ENCODE measurements at places on chromosomes 11 and 22.

- DNase-seq = no peak
These were observed 7.7 kb upstream of the TMEM9B start for GRCh38 chr11:8971924-8972316.

DNA sequence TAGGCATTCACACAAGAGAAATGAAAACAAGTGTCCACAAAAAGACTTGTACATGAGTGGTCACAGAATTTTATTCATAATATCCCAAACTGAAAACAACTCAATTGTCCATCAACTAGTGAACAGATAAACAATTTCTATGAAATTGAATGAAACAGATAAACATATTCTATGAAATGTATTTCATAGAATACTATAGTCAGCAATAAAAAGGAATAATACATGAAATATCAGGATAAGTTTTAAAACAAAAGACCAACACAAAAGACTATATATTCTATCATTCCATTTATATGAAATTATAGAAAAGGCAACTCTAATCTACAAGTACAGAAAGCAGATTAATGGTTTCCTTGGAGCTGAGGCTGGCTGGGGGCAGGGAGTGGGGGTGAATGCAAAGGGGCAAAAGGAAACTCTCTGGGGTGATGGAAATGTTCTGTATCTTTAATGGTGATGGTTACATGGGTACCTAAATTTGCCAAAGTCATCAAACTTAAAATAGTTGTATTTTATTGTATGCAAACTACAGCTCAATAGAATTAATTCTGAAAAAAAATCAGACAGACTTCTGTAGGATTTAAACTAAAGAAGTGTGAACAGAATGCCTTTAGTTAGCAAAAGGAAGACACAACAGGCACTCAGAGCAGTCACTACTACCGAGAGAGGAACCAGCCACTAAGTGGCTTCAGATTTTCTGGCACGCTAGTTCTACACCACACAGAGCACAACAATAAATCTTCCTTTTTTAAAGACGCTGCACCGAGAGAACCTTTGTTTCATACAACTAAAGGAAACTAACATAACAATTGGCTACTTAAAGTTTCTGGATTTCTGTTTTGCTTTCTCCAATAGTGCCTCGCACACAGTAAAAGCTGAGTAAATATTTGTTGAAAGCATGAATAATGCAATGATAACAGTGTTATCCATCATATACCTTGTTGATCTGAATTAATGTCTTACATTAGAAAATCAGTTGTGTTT lies 15.4 kb downstream of the CCDC34 start:
- no peak for DNase-seq

- no peak for DNase-seq
These were observed 94.8 kb upstream of the RTL6 start for GRCh38 chr22:44592824-44593148.

- no peak for DNase-seq
These were observed 682.6 kb downstream of the KCNA4 start for GRCh38 chr11:29333993-29334775.

- no peak for DNase-seq
These were observed 3.9 kb upstream of the VSIG10L2 start for GRCh38 chr11:125941619-125942611.

- DNase-seq = no peak
These were observed 70.3 kb upstream of the TP53I11 start for GRCh38 chr11:45021001-45021400.

DNA sequence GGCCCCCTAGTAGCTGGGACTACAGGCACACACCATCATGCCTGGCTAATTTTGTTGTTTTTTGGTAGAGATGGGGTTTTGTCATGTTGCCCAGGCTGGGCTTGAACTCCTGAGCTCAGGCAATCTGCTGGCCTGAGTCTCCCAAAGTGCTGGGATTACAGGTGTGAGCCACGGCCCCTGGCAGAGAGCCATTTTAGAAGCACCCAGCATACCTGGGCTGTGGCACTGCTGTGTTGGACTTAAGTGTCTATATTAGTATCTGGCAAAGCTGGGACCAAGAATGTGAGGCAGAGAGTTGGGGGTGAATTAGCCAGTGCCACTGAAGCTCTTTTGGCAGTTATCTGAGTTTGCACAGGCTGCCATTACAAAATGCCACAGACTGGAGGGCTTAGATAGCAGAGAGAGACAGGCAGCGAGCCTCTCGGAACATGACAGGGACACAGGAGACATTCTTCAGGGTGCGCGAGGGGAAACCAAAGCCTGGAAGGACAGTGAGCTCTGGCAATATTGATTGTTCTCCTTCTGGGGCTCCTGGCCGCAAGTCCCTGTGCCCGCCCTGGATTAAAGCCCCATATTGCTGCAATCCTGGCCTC lies 87.7 kb upstream of the ALX4 start:
- DNase-seq = no peak

GRCh38 chr11:64447831-64448598 lies 89.1 kb downstream of the RPS6KA4 start:
- no peak for DNase-seq

DNA sequence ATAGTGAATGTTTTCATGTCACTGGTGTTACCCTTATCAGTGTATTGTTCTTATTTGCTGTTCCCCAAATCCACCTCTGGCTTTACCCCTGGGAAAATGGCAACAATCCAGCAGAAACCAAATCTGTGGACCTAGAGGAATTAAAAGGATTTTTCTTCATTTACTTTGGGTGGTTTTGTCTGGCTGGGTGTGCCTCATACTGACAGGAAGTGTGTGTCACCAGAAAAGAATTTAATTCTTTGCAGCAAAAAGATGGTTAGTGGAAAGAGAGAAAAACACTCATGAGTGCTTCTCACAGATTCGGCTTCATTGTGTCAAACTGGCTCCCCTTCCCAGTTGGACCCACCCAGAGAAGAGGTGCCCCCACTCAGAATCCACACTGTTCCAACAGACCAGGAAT lies 38.9 kb downstream of the FZD4 start:
- DNase-seq = no peak

DNA sequence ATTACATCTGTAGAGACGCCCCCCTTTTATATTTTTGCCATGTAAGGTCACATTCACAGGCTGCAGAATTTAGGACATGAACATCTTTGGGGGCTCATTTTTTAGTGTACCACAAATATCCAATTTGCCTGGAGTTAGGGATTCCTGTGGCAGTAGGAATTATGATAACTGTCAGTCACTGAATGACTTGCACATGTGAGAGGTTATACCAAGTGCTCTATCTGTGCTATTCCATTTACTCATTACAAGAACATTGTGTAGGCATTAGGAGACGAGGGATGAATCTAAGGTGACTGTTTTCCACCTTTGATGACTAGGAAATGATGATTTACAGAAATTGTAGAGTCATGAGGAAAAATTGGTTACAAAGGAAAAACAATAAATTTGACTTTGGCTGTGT lies 79.3 kb downstream of the LIF start:
- DNase-seq = no peak

DNA sequence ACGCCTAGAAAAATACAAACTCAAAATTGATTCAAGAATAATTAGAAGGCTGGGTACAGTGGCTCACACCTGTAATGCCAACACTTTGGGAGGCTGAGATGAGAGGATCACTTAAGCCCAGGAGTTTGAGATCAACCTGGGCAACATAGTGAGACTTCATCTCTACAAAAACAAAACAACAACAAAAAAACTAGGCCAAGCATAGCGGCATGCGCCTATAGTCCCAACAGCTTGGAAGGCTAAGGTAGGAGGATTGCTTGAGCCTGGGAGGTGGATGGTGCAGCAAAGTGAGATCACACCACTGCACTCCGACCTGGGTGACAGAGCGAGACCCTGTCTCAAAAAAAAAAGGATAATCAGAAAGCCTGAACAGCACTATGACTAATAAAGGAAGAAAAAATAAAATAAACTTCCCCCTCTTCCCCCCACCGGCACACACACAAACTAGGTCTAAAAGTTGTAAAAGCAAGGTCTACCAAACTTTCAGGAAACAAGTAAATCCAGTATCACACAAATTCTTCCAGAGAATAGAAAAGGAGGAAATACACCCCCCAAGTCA lies 35.8 kb downstream of the RRAS2 start:
- no peak for DNase-seq

- DNase-seq = no peak
These were observed 261.4 kb downstream of the TBC1D22A start for GRCh38 chr22:47023871-47024270.

DNA sequence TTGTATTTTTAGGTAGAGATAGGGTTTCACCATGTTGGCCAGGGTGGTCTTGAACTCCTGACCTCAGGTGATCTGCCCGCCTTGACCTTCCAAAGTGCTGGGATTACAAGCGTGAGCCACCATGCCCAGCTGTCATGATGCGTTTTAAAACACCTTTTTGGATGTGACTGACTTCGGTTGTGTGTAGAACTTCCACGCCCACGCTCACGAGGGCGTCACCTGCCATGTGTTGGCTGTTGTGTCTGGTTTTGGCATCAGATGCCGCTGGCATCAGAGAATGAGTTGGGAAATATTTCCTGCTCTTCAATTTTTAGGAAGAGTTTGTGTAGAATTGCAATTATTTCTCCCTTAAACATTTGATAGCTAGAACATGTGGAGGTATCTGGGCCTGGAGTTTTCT lies 109.1 kb downstream of the KCNQ1 start:
- no peak for DNase-seq

DNA sequence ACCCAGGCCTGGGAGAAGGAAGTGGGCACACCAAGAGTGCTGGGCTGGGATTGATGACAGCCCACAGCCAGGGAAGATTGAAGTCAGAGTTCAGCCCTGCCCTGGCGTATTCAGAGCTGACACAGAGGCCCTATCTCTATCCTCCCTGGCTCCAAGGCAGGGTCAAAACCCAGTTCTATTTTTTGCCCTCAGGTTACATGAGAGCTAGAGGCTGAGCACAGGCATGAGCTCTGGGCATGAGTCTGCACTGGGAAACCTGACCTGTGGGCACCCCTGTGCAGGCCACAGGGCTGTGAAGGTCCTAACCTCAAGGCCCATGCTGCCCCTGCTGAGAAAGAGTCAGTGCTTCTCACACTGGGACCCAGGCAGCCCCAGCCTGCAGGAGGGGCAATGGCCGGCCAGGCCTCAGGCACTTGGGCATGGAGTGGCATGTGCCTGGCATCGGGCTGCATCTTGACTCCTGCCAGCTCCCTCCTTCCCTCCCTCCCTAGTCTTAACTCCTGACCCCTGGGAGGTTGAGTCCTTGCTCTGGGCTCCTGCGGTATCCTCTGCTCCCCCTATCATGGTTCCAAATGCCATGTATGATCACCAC lies 5.4 kb downstream of the SLC35E4 start:
- no peak for DNase-seq

GRCh38 chr22:22148905-22149304 lies 95.7 kb upstream of the VPREB1 start:
- DNase-seq = no peak

DNA sequence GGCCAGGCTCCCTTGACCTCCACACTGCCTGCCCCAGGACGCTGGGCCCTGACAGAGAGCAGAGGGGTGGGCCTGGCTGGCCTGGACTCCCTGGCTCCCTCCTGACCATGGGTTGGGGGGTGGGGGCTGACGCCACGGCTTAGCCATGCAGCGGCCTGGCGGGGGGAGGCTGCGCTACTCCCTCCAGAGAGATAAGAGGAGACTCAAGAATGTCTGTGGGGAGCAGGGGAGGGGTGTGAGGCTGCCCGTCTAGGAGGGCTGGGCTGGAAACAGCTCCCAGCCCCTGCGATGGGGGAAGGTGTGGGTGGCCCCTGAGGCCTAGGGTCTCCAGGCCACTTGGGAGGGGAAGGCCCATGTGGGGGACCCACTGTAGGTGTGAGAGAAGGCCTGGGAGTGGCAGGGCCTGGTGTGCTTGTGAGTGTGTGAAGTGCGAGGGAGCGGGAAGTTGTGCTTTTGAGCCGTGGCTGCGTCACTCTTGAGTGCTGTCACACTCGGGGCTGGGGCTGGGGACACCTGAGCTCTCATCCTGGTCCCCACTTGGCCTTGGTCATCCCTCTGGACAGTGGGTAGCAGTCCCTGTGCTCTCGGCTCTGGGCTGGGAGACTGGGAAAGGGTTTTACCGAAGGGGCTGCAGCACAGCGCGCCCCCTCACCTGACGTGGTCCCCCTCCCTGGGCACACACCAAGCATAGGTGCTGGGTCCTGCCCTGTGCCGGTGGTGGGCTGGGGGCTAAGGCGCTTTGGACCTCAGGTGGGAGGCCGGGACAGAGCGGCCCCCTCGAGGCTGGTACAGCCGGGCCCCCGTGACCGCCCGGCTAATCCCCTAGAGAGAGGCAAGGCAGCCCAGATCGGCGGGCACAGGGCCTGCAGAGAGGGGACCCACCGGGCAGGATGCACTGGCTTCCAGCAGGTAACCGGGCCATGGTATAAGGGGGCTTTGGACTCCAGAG lies 2.4 kb downstream of the MYRF start:
- DNase-seq = no peak

DNA sequence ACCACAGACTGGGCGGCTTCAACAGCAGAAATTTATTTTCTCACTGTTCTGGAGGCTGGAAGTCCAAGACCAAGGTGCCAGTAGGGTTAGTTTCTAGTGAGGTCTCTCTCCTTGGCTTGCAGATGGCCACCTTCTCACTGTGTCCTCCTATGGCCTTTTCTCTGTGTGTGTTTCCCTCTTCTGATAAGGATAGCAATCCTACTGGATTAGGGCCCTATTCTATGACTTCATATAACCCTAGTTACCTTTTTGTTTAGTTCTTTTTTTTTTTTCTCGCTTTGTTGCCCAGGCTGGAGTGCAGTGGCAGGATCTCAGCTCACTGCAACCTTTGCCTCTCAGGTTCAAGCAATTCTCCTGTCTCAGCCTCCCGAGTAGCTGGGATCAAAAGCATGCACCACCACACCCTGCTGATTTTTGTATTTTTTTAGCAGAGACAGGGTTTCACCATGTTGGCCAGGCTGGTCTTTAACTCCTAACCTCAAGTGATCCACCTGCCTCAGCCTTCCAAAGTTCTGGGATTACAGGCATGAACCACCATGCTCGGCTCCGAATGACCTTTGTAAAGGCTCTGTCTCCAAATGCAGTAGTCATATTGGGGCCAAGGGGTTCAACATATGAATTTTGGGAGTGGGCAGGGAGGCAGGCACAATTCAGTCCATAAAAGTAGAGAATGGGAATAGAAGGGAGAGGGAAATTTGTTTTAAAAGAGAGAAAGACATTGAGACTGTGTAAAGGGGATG lies 25.5 kb upstream of the NNMT start:
- DNase-seq = no peak

GRCh38 chr11:497565-498296 lies 9.3 kb downstream of the RNH1 start:
- DNase-seq = no peak

- DNase-seq = no peak
These were observed 312.7 kb upstream of the B3GAT1 start for GRCh38 chr11:134724779-134725140.

GRCh38 chr11:75589051-75589450 lies 27.0 kb downstream of the SERPINH1 start:
- DNase-seq = no peak

GRCh38 chr22:31954535-31955523 lies 10.5 kb downstream of the YWHAH start:
- no peak for DNase-seq

- DNase-seq = no peak
These were observed 302.4 kb downstream of the MN1 start for GRCh38 chr22:27499121-27499520.

All from stimulated activated CD8-positive, alpha-beta memory T cell treated with anti-CD3 and anti-CD28 coated beads, Interleukin-15, amount 100 ng/mL, for 4 hours (primary cell).